Dermis microvascular lymphatic vessel endothelial cell (primary cell): ENCODE measurements at places on chromosomes 7 and 10. TPM values are rescaled to one million over a fixed set of nuclear protein-coding genes. Genes with fewer than 3 reads are reported as not detected.

Gene GDF10
- total RNA-seq = not detected in 2 replicates

Gene SAMD9L
- 8.0 and 9.1 TPM in 2 replicates for total RNA-seq

Gene BLNK
- not detected in 2 replicates for total RNA-seq

Gene RPS24
- 1,484 and 1,977 TPM in 2 replicates for total RNA-seq

Gene TMEM236
- total RNA-seq = 0.38 and 0.64 TPM in 2 replicates

Gene NEUROD6
- total RNA-seq = not detected in 2 replicates

Gene SLC39A12
- total RNA-seq = under 0.01 TPM in 1 of 2 replicates, not detected in the other

Gene GIGYF1
- total RNA-seq = 9.0 and 15.2 TPM in 2 replicates

Gene NPC1L1
- total RNA-seq = not detected in 2 replicates

Gene UFSP1
- total RNA-seq = 1.3 and 2.0 TPM in 2 replicates
